ENCODE measurements at places on chromosomes 1 and 21.

DNA sequence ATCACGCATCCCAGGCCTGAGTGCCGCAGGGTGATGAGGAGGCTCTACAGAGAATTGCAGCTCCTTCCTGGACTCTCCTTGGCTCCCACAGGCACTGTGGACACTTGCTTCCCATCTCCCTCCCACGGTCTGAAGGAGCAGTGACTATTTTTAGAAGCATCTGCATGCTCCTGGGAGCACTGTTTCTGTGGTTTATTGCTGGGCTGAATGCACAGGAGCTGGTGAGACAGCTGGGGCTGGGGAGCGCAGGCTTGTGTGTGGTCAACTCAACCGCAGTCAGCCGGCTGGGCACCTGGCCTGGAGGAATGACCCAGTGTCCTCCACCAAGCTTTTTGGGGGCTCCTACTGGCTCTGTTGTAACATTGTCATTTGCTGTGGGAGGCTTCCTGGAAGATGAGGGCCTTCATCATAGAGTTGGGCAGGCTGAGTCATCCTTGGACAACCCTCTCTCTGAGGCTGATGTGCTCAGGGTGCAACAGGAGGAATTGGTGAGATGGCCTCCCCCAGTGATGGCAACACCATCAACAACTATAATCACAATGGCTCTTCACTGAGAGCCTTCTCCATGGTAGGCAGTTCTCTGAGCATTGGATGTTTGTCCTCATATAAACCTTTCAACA is 1.7 kb downstream of the NFASC start:
- no peak for DNase-seq

- no peak for DNase-seq
Observed at GRCh38 chr1:169896013-169896412, 2.3 kb upstream of the SCYL3 start.

DNA sequence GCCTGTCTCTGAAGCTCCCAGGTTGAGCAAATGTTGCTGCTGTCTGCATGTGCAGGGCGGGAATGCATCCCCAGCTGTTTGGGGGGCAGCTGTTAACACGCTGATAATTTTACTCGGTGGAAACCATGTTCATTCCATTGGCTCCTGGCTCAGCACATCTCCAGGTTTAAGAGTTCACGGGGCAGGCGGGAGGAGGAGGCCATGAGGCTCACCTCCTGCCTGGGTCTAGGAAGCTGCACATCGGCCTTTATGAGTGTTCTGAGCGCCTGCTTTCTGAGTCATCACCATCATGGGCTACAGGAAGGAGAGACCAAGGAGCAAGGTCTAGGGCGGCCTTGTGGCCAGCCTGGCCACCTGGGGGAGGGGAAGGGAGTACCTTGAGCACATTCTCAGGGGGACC is 29.7 kb downstream of the AJAP1 start:
- no peak for DNase-seq

DNA sequence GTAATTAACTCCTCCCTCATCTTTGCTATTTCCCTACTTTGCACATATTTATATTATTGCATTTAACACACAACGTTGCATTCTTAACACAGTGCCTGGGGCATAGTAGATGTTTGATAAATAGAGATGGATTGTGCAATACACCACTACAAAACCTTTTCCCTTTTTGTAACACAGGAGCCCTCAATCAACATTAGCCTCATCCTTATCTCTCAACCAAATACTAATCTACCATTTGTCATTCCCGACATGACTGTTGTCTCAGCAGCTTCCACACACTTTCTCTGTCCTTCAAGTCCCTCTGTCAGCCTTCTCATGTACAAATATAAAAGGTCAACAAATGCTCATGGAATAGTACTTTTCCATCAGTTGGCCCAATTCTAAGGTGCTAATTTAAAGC is 78.9 kb upstream of the KCNK2 start:
- DNase-seq: no peak

GRCh38 chr21:45838634-45839033 is 142.9 kb upstream of the COL6A1 start:
- DNase-seq: no peak

- no peak for DNase-seq
Observed at GRCh38 chr1:156814571-156815260, 1.9 kb downstream of the SH2D2A start.
